A549 treated with CpdA at 1 μM for 4 hours (cell line): ENCODE measurements at places on chromosomes 12 and 14. TPM values are rescaled to one million over a fixed set of nuclear protein-coding genes. Genes with fewer than 3 reads are reported as not detected.

ATXN7L3B gene
- 13.2 to 17.5 TPM (median 16.2 TPM) in 5 replicates for total RNA-seq

EPYC gene
- not detected in 5 replicates for total RNA-seq

DCD gene
- not detected in 5 replicates for total RNA-seq

LRP1-AS gene
- not detected in 5 replicates for total RNA-seq

SELPLG gene
- total RNA-seq, result 0.44 to 1.1 TPM (median 1.0 TPM) in 5 replicates

DPY19L2 gene
- total RNA-seq, result 1.7 to 2.6 TPM (median 2.1 TPM) in 5 replicates

TAMALIN gene
- 0.44 to 1.2 TPM (median 0.58 TPM) in 5 replicates for total RNA-seq

ERP27 gene
- total RNA-seq, result not detected in 5 replicates

DDX51 gene
- total RNA-seq, result 23.5 to 32.3 TPM (median 29.3 TPM) in 5 replicates
